NCI-H2081 (cell line): ENCODE measurements at places on chromosomes 1 and 21.

GRCh38 chr21:42338729-42339715 is 11.8 kb downstream of the TFF2 start:
- no peak for DNase-seq

DNA sequence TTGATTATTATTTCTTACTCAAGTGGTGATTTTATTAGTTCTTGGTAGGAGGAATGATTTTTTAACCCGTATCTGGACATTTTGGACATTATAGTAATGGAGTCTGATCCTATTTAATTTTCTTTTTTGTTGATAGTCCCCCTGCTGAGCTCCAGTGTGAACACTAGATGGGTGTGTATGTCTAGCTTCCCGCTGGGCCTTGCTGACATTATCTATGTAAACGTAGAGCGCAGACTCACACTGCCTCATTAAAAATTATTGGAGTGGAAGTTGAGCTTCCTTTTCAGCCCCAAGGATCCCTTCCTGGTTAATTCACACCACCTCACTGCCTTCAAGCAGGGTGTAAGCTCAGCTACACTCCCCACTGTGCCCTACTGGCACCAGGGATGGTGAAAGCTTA is 467.6 kb upstream of the PKN2 start:
- no peak for DNase-seq

- no peak for DNase-seq
Observed at GRCh38 chr1:200150721-200151120, 123.2 kb downstream of the NR5A2 start.

DNA sequence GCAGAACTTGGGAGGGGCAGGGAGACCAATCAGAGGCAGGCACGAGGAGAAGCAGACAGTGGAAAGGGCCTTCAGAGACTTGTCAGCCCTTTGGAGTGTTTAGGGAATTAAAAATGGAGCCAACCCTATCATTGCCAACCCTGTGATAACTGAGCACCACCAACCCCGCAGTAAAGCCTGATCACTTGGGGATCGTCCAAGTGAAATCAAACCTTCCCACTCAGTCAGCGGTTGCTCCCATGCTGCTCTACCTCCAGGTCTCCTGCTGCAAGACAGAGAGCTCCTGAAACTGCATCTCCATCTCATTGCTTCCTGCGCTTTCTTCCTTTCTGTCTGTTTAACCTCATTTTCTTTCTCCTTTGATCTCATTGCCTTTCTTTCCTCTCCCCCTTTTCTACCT is 4.8 kb upstream of the ACKR1 start:
- no peak for DNase-seq

DNA sequence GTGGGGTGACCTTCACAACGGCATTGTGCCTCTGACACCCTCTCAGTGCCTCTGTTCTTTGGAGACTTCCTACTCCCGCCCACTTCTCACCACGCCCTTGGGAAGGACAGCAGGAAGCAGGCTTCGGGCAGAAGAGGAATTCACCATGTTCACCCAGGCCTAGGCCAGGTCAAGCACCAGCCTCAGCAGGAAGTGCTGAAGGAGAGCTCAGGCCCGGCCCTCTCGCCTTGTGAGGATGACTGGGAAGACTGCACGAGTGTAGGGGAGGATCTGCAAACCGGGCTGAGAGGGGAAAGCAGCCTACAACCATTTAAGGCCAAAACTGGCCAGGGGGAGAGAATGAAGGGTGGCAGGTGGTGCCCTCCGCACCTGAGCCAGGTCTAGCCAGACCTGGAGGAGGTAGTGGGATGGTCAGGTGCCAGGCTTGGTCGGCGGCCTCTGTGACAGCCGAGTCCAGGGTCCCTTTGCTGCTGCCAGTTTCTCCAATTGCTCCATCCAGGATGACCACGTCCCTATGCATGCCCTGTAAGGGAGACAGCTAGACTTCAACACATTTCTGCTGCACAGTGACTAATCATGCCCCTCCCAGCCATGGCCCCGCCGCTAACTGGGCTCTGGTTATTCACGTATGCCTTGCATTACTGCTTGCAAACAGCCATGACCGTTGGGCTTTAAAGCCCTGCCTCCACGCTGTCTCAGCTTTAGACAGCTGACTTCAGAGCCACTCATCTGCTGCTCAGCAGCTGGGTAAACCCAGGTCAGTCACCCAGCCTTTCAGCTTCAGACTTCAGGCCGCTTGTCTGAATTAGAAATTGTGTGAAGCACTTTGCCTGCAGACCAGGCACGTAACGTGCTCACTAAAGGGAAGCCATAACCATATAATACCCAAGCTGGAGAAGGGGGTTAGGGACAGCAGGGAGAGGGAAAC is 8.9 kb downstream of the MRTO4 start:
- no peak for DNase-seq

- no peak for DNase-seq
Observed at GRCh38 chr1:94560333-94560732, 18.8 kb upstream of the F3 start.

DNA sequence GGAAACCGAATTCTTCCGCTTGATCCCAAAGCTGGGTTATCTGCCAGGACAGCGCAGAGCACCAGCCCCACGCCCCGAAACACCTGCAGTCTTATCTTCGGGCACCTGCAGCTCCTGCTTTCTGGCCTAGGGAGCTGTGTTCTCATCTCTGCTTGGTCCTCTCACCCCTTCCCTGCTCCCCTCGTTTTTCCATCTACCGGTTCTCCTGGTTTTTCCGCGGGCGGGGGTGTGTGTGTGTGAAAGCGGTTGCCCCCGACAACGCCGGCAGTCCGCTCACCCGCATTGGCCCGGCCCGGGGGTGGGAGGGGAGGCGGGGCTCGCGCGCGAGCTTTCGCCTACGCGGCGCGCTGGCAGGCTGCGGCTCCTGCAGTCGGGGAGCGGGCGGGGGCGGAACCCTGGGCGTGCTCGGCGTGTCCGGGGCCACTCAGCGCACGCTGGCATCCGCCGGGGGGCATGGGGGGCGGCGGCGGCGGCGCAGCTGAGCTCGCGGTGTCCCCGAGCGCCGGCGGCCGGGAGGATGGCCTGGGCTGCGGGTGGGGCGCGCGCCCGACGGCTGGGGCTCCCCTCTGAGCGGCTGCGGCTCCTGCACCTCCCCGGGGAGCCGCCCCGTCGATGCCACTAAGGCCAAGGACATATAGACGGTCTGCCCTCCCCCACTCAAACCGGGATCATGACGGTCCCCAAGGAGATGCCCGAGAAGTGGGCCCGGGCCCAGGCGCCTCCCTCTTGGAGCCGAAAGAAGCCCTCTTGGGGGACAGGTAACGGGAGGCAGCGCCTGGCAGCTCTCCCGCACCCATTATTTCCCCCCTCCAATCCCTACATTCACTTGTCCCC is 3.2 kb downstream of the ATP8B2 start:
- DNase-seq: peak; percentile 72

- DNase-seq: no peak
Observed at GRCh38 chr1:151721788-151722510, 627 bp downstream of the RIIAD1 start.

GRCh38 chr1:154190550-154190949 is 1.4 kb downstream of the TPM3 start:
- DNase-seq: no peak

- no peak for DNase-seq
Observed at GRCh38 chr1:81731989-81732388, 68.7 kb upstream of the ADGRL2 start.

DNA sequence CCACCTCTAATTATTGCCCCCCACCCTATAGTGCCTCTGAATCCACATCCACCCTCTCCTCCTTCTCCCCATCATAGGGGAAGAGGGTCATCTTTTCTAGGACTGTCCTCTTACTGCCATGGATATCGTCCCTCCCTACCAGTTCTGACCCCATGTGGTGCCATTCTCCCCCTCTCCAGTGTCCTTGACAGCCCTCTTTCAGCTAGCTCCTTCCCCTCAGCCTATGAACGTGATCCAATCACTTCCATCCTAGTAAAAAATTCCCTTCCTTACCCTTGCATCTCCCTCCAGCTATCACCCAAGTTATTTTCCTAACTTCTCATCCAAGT is 172.7 kb downstream of the RRAGC start:
- DNase-seq: no peak

DNA sequence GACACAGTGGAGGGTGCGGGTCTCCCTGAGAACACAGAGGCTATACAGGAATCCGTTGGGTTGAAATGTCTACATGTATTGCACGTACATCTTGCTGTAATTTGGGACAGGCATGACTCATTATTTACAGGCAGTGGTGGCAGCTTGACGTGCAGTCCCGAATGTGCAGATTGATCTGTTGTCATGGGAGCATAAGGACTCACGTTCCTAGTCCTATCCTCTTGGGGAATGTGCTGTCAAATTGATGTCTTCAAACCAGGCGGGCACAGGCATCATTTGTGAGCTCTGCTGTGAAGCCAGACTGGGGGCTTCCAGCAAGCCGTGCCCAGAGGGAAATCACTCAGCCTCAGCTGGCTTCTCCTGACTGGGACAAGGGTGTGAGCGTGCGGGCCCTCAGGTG is 40.5 kb downstream of the S100B start:
- DNase-seq: no peak

GRCh38 chr1:40583980-40584379 is 52.5 kb downstream of the ZNF684 start:
- DNase-seq: no peak

DNA sequence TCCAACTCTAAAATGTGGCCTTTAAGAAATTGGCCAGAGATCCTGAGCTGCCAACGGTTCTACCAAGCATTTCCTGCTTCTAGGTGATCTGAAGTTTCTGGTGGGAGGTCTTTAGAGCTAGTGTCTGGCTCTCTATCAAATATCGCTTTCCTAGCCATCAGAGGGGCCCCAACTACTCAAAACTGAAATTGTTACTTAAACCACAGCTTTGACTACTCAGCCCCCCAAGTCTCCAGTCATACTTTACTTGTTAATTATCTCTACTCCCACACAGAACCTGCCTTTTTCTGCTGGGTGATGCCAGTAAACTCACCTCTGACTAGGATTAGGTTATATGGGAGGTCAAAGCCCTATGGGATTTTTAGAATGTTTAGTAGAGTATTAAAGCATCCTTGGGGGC is 95.1 kb downstream of the FASLG start:
- DNase-seq: no peak

- DNase-seq: no peak
Observed at GRCh38 chr1:30741239-30741894, 16.2 kb downstream of the LAPTM5 start.

DNA sequence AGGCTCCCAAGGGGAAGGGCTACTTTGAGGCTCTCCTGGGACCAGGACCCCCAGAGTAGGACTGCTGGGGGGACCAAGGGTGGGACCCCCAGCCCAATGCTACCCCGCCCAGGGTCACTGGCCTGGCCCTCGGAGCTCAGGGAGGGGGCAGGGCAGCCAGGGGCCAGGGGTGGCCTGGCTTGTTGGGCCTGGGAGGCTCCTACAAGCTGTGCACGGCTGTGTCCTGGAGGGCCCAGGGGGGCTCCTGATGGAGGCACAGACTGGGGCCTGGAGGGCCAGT is 2.2 kb downstream of the HES4 start:
- no peak for DNase-seq

- peak; percentile 88 for DNase-seq
Observed at GRCh38 chr1:209354111-209354839, 229.2 kb upstream of the CAMK1G start.

DNA sequence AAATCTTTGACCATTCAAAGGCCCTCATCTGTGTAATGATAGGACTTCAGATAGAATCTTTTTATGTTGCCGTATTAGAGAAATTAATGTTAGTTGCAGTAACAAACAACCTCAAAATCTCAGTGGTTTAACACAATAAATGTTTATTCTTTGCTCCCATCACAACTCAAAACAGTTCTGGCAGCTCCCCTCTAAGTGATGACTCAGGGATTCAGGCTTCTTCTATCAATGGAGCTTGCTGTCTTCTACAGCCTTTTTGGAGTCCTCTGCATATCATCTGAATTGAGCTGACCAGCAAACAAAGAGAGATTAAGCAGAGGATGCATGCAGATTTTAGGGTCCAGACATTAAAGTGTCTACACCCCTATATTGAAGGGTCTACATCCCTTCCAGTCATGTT is 59.1 kb upstream of the RAB3GAP2 start:
- no peak for DNase-seq

DNA sequence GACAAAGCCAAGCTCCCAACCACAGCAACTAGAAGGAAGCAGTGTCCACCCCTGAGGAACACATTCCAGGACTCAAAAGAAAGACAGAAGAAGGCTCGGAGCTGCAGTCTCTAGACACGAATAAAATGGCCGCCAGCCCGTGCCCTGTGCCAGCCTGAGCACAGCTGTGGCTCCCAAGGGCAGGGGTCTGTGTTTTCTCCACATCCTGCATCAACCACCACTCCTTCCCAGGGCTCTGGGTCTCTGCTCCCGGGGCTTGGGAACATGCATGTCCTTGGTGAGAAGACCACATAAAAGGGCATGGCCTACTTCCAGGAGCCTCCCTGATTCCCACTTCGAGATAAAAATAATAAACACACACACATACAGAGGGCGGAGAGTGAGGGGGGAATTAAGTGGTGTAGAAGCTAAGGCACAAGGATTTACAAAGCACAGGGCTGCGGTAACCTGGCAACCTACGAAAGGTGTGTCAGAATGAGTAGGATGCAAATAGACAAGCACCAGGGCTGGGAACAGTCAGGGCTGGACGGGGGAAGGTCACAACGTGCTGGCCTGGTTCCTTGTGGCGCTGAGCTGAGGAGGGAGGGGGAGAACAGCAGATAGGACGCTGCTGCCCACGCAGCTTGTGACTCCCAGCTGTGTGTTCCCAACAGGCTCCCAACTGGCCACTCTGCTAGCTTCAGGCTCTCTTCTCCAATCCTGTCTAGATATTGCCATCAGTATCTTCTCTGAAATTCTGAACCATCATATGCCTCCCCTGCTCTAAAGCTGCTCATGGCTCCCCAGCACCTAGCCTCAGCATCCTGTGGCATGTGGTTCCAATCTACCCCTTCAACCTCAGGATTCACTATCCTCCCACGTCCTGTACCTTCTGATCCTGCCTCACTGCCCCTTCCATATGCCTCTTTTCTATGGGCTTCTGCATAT is 72.5 kb downstream of the CD34 start:
- no peak for DNase-seq

DNA sequence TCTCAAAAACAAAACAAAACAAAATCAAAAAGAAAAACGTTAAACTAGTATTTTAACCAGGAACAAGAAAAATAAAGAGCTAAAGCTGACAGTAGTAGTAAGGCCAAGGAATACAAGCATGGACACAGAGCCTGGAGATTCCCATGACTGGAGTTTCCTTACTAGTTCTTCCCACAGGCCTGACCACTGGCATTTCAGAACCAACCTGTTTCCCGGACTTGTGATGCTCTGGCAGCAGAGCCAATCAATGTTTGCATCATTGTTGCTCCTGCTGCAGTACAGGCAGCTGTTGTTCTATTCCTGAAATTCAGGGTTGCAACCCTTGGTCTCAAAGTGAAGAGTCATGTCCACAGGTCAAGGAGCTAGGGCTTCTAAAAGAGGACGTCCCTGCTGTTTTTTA is 111.3 kb upstream of the WARS2 start:
- DNase-seq: no peak

GRCh38 chr1:39842030-39842678 is 41.1 kb downstream of the TRIT1 start:
- no peak for DNase-seq

DNA sequence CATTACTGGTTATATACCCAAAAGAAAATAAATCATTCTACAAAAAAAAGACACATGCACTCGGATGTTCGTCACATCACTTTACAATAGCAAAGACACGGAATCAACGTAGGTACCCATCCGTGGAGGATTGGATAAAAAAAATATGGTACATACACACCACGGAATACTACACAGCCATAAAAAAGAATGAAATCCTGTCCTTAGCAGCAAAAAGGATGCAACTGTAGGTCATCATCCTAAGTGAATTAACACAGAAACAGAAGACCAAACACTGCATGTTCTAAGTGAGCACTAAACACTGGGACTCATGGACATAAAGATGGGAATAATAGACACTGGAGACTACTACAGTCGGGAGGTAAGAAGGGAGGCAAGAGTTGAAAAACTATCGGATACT is 148.6 kb downstream of the CHD1L start:
- DNase-seq: no peak
